ENCODE measurements at places on chromosomes 16 and 17. TPM values are rescaled to one million over a fixed set of nuclear protein-coding genes. Genes with fewer than 3 reads are reported as not detected.

GRCh38 chr17:82497483-82498405 lies 21.8 kb upstream of the FOXK2 start:
- H3K4me1 ChIP-seq: peaks cover 3% of the 10 kb centered on the region
- DNase-seq: peak; percentile 71
- no peaks in the 10 kb centered on the region for H3K36me3 ChIP-seq
- H3K27ac ChIP-seq: no peak overlapping the region

DNA sequence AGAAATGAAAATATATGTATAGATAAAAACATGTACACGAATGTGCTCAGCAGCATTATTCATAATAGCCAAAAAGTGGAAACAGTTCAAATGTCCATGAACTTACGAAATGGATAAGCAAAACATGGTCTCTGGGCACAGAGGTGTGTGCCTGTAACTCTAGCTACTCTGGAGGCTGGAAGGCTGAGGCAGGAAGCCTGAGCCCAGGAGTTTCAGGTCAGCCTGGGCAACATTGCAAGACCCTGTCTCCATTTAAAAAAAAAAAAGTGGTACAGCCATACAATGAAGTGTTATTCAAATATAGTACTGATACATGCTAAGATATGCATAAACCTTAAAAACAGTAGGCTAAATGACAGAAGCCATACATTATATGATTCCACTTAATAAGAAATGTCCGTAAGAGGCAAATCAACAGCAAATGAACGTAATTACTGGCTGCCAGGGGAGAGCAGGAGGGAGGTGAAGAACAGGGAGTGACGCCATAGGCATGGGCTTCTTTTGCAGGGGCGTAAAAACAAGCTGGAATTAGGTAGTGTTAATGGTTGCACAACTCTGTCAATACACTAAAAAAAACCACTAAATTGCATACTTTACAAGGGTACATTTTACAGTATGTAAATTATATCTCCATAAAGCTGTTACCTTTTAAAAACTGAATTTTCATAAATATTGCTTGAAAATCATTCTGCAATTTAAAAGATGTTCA lies 87.2 kb upstream of the PLEKHM1 start:
- peaks cover 3% of the 10 kb centered on the region for H3K4me1 ChIP-seq
- H3K27ac ChIP-seq: no peak overlapping the region

DNA sequence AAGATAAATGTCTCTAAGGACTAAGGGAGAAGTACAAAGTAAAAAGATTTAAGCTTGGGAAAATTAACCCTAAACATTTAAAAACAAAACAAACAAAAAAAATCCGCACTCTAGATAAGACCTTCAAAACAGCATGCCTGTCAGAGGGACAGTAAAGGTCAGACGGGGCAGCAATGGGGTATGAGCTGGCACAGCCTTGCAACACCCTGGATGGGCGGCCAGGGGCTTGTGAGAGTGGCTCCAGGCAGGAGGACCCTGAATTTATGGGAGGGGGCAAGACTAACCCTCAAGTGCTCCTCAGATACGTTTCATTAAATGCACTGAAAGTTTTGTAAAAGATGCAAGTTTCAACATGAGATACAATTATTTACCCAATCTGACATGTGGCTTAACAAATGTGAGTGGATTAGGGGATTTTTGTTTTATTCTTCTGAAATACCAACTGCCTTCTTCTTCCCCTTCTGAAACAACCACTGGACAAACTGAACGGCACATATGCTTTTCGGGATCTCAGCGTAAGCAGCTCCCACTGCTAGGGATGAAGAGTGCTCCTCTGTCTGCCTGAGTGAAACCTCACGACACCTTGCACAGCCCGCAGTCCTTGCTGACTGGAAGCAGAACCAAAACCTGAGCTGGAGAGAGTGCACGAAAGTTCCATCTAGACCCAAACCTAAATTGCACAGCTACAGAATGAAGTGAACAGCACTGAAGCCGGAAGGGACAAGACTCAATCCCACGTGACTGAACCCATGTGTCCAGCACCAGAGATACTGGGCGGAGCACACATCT lies 128.4 kb downstream of the ANKRD11 start:
- H3K4me1 ChIP-seq: peaks cover 38% of the 10 kb centered on the region
- H3K4me3 ChIP-seq: no peak overlapping the region
- no peaks in the 10 kb centered on the region for H3K27me3 ChIP-seq
- no peak overlapping the region for H3K27ac ChIP-seq

DNA sequence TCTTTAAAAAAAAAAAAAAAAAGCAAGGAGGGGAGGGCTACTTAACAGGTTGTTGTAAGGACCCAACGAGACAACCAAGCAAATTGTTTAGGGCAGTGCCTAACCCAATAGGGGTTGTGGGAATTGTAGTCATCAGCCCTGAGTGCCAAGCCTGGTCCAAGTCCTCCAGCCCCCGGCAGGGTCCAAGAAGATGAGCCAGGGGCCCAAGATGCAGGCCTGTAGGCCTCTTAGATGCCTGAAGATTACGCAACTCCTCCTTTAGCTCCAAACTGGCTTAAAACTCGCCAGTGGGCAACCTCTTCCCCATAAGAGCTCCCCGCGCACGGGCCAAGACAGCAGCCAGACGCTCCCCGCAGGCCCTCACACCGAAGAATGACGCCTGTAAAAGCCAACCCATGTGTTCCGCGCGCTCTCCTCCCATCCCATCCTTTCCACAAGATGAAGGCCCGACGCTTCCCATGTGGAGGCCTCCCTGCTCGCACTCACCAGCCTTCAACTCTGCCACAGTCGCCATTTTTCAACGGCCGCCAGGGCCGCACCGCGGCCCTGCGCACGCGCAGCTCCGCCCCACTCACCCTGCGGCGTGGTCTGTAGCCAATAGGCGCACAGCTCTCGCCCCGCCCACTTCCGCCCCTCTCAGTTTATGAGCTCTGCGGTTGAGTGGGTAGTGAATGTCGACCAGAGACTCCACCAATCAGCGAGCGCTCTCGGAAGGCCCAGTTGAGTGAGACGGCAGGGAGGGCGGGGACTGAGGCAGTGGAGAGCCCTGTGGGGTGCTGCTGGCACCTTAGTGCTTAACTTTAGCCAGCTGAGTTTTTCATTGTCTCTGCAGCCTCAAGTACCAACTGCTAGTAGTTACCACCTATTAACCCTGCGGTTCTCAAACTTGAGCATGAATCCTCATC lies at the start of gene CEP20:
TSS of gene CEP20 (minus strand) at position 532 of the 905 bp plus-strand sequence. CDS start at position 514, 18 bp downstream.
- DNase-seq: peak; percentile 100
- H3K4me1 ChIP-seq: peaks cover 1% of the 10 kb centered on the region
- no peak within 1 kb of the TSS for H3K27ac ChIP-seq
- H3K4me3 ChIP-seq: peak within 1 kb of the TSS; percentile 81

DNA sequence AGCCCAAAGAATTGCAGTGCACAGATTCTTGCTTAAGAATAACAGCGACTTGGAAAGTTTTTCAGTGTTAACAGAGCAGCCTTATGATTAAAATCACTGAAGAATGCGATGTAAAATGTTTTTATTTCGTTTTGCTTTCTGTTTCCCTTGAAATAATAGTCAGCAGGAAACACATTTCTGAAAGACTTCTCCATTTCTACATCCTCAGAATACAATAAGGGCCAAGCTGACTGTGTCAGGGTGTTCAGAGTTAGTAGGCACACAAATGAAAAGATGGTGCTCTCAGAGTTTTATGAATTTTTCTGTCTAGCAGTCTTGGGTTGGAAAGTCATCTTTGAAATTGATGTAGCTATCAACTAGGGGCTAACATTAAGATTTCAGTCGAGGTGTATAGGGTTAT lies 582.9 kb upstream of the RBFOX1 start:
- no peaks in the 10 kb centered on the region for H3K4me1 ChIP-seq
- H3K27me3 ChIP-seq: no peaks in the 10 kb centered on the region

GRCh38 chr17:62664336-62665120 lies 37.1 kb downstream of the MRC2 start:
- H3K27me3 ChIP-seq: no peaks in the 10 kb centered on the region
- no peak overlapping the region for H3K4me3 ChIP-seq
- no peak for DNase-seq
- no peak overlapping the region for H3K27ac ChIP-seq

DNA sequence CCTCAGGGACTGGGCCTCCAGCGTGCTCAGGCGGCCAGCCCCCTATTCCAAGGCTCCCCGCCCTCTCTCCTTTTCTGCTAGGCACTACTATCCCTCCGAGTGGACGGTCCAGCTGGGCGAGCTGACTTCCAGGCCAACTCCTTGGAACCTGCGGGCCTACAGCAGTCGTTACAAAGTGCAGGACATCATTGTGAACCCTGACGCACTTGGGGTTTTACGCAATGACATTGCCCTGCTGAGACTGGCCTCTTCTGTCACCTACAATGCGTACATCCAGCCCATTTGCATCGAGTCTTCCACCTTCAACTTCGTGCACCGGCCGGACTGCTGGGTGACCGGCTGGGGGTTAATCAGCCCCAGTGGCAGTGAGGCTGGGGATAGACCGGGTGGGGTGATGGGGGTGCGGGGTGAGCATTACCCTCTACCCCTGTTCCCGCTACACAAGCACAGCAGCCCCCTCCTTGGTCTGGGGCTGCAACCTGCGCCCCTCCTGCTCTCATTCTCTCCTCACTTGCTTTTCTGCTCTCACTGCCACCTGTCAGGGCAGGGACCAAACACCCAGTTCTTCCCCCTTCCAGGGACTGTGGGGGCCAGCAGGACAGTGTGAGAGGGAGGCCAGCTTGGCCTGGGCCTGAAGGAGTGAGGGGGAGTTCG lies 1.1 kb downstream of the PRSS41 start:
- H3K36me3 ChIP-seq: no peaks in the 10 kb centered on the region
- no peak for DNase-seq
- H3K27ac ChIP-seq: no peak overlapping the region
- no peaks in the 10 kb centered on the region for H3K4me1 ChIP-seq

- H3K27me3 ChIP-seq: no peaks in the 10 kb centered on the region
- H3K36me3 ChIP-seq: no peaks in the 10 kb centered on the region
- no peaks in the 10 kb centered on the region for H3K4me1 ChIP-seq
- no peak overlapping the region for H3K4me3 ChIP-seq
These were observed 99.9 kb downstream of the CDK5R1 start for GRCh38 chr17:32586666-32587065.

DNA sequence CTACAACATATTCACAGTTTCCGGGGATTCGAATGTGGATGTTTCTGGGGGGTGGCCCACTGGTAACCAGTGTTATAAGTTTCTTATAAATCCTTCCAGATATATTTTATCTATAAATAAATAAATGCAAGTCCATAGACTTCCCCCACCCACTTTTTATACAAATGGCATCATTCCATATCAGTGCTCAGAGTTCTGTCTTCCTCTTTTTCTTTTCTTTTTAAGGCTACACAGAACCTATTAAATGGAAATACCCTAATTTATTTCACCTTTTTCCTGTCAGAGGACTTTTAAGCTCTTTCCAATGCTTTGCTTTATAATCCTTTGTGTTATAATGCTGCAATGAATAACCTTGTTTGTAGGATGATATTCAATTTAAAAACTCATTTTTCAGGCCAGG lies 3.8 kb downstream of the LGALS9 start:
- H3K27ac ChIP-seq: no peak overlapping the region
- DNase-seq: no peak
- H3K4me1 ChIP-seq: peaks cover 18% of the 10 kb centered on the region
- H3K4me3 ChIP-seq: no peak overlapping the region
- H3K36me3 ChIP-seq: no peaks in the 10 kb centered on the region

GRCh38 chr16:57815987-57816745 lies 13.9 kb upstream of the KIFC3 start:
- H3K36me3 ChIP-seq: no peaks in the 10 kb centered on the region
- H3K4me1 ChIP-seq: no peaks in the 10 kb centered on the region
- no peak overlapping the region for H3K4me3 ChIP-seq
- no peak for DNase-seq
- H3K27ac ChIP-seq: no peak overlapping the region

GRCh38 chr16:55502801-55503366 lies 6.0 kb upstream of the LPCAT2 start:
- H3K4me1 ChIP-seq: peaks cover 7% of the 10 kb centered on the region
- no peak overlapping the region for H3K4me3 ChIP-seq
- H3K27me3 ChIP-seq: no peaks in the 10 kb centered on the region
- no peaks in the 10 kb centered on the region for H3K36me3 ChIP-seq
- peak; percentile 97 for DNase-seq

- DNase-seq: peak; percentile 45
- no peaks in the 10 kb centered on the region for H3K27me3 ChIP-seq
- H3K27ac ChIP-seq: no peak overlapping the region
- H3K4me3 ChIP-seq: peak overlapping the region; percentile 35
- peaks cover 1% of the 10 kb centered on the region for H3K4me1 ChIP-seq
- no peaks in the 10 kb centered on the region for H3K36me3 ChIP-seq
These were observed 68.0 kb upstream of the MRTFB start for GRCh38 chr16:14003074-14003570.

DNA sequence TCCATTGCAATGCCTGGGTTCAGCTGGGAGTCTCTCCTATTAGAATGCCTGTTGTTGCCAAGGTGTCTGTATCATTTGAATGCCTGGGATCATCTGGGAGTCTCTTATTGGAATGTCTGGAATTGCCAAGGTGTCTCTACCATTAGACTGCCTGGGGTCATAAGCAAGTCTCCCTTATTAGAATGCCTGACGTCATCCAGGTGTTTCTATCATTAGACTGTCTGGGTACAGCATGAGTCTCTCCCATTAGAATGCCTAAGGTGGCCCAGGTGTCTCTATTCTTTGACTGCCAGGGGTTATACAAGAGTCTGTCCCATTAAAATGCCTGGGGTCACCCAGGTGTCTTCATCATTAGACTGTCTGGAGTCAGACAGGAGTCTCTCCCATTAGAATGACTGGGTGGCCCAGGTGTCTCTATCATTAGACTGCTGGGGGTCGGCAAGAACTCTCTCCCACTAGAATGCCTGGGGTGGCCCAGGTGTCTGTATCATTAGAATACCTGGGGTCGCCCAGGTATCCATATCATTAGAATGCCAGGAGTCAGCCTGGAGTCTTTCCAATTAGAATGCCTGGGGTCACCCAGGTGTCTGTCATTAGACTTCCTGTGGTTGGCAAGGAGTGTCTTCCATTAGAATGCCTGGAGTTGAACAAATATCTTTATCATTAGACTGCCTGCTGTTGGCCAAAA lies 2274.0 kb downstream of the TP53TG3F start:
- no peaks in the 10 kb centered on the region for H3K4me1 ChIP-seq
- H3K27me3 ChIP-seq: no peaks in the 10 kb centered on the region
- H3K36me3 ChIP-seq: no peaks in the 10 kb centered on the region
- H3K4me3 ChIP-seq: no peak overlapping the region

KRT33A gene
- total RNA-seq: not detected

EVPL gene
- total RNA-seq: 0.33 TPM

METTL26 gene
- total RNA-seq: 84.0 TPM

SYCE1L gene
- total RNA-seq: 19.2 TPM

RABEP1 gene
- 25.0 TPM for total RNA-seq

GINS2 gene
- 0.95 TPM for total RNA-seq

CCT6B gene
- total RNA-seq: 3.9 TPM

KRT24 gene
- not detected for total RNA-seq

KRTAP2-2 gene
- total RNA-seq: not detected

KRT13 gene
- 3.2 TPM for total RNA-seq

Measured in ovary (tissue), 10 donors.